Renal pelvis (tissue), 12 donors: ENCODE measurements at places on chromosomes 3 and 15.

DNA sequence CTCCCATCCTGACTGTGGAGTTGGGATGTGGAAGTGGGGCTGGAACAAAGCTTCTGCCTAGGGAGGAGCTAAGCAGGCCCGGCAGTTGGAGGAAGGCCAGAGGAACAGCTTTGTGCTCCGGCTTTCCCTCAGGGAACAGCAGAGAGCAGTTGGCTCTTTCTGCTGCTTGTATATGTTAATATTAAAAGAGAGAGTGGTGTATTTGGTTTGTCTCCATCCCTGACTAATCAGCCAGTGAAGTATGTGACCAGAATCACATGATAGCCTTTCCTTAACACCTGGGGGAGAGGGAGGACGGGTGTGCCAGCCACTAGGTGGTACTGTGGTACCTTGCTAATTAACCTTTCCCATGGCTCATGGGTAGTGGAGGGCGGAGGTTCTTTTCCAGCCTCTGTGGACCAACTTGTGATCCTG, 10.0 kb downstream of the EIF2B5 start:
- DNase-seq = peak; percentile 54

DNA sequence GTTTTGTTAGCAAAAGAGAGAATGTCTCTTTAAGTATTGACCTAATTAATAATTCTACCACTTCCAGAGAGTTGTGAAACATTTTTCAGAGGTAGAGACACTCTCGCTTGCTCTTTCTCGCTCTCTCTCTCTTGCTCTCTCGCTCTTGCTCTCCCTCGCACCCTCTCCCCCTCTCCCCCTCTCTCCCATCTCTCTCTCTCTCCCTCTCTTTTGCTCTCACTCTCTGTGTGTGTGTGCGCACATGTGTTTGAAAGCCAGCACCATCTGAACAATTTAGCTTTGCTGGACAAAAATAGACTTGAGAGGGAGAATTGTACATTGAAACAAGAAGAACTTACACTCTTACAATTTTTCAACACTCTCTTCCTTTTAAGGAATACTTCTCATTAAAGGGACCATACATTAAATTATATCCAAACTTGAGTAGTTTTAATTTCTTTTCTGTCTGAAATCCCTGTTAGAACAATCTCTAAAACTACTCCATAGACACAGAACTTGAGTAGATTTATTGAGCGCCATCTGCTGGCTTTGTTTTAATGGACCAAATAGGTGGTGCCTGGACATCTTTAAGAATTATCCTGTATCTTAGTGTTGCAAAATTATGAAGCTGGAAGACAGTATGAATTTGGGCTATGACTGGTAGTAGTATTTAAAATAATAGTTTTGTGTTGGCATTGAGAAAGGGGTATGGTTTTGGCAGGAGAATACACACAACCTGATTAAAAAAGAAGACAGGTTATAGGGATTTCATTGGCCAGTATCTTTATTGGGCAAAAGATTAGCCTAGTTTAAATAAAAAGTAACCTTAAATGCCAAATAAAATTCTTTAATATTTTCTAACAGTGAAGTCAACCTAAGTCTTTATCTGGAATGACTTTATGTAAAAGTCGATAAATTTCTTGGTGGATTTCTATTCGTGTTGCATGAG, 124.6 kb downstream of the AKAP13 start:
- no peak for DNase-seq

GRCh38 chr3:54830658-54831057, 97.2 kb downstream of the LRTM1 start:
- no peak for DNase-seq

DNA sequence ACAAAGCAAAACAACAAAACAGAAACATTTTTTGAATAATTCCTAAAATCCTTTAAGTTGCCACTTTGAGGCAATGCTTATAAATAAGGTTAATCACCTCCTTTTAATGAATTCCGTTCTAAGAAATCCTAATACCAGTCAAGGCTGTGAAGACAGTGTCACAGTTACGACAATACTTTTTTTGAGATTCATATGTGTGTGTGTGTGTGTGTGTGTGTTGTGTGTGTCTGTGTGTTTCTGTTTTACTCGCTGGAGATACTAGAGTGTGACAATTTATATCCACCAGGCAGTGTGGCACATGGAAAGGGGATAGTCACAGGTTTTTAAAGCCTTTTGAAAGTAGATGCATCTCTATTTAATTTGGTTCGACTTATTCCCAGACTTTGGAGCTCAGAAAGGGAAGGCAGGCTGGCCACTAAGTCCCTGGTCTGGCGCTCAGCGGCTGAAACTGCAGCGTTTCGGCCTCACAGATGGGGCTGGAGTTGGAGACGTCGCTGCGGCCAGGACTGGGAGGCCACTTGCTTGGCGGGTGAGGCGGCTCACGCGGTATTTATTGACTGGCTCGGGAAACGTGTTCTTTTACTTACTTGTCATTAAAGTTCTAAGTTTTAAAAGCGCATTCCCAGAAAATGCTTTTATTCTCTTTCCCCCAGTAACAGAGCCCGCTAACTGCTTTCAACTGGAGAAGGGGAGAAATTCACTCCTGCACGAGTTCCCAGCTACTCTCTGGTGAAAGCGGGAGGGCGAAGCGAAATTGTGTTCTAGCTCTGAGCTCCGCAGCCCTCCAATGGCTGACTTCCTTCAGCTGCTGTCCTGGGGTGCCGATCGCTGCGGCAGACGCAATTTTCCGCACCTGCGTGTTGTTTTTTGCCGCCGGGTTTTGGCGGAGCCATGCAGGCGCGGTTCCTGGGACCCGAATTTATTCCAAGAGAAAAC, 13.7 kb downstream of the ZIC1 start:
- no peak for DNase-seq

- DNase-seq = peak; percentile 91
Measured at GRCh38 chr15:59528961-59529402, 82.6 kb upstream of the GCNT3 start.

DNA sequence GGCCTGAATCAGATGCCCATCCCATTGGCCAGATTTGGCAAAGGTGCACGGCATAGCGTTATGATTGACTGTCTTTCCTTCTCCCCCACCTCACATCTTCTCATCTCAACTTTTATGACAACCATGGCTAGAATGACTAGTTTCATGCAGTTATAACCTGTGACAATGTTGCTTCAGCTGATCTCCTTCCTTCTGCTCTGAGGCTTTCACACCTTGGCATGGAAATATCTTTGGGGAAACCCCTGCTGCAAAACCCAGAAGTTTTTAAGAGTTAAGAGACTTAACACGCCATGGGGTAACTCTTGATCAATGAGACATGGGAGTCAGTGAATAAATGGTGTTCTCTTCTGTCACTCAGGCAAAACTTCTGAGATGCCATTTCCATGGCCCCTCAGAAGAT, 290.7 kb upstream of the MDFIC2 start:
- no peak for DNase-seq

- DNase-seq = no peak
Measured at GRCh38 chr15:60458721-60459120, 20.2 kb downstream of the ICE2 start.

DNA sequence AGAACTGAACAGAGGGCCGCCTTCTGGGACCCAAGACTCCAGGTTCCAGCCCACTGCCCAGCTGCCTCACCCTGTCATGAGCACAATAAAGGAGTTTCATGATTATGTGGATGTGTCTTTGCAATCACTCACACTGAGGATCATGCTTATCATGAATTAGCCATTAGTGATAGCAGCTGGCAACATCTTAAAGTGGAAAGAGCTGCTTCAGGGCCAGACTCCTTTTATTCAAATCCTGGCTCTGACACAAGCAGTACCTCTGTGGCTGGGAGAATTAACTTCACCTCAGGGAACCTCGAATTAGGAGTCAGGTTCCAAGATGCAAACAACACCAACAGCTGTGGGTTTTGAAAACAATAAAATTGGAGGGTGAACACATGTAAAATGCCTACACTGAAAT, 6.6 kb upstream of the SCAP start:
- no peak for DNase-seq

DNA sequence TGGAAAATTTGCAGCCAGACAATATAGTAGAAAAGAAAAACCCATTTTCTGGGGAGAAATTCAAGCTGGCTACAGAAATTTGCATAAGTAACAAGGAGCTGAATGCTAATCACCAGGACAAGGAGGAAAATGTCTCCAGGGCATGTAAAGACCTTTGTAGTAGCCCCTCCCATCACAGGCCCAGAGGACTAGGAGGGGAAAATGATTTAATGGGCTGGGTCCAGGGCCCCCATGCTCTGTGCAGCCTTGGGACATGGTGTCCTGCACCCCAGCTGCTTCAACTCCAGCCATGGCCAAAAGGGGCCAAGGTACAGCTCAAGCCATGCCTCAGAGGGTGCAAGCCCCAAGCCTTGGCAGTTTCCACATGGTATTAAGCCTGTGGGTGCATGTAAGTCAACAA, 197.6 kb upstream of the POU1F1 start:
- DNase-seq = no peak

GRCh38 chr3:63328365-63328764, 50.3 kb downstream of the SYNPR start:
- no peak for DNase-seq

DNA sequence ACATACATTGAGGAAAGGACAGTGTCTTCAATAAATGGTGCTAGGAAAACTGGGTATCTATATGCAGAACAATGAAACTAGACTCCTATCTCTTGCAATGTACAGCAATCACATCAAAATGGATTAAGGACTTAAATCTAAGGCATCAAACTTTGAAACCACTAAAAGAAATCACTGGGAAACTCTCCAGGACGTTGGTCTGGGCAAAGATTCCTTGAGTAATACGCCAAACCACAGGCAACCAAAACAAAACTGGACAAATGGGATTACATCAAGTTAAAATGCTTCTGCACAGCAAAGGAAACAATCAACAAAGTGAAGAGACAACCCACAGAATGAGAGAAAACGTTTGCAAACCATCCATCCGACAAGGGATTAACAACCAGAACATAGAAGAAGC, 14.5 kb downstream of the LAMP3 start:
- DNase-seq = no peak

DNA sequence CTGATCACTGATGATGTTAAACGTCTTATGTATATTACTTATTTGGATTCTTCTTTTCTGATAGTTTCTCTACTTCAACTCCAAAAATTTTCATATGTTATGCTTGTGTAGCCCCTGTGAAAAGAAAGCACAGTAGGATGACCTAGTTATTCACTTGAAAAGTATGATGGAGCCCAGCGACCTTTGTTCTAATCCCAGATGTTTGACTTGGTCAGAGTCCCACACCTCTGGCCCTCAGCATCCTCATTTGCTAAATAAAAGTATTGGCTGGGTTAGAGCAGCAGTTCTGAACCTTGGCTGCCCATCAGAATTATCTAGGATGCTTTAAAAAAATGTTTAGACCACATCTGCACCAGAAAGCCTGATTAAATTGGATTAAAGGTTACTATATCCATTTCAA, 173.7 kb downstream of the ATG7 start:
- DNase-seq = no peak

DNA sequence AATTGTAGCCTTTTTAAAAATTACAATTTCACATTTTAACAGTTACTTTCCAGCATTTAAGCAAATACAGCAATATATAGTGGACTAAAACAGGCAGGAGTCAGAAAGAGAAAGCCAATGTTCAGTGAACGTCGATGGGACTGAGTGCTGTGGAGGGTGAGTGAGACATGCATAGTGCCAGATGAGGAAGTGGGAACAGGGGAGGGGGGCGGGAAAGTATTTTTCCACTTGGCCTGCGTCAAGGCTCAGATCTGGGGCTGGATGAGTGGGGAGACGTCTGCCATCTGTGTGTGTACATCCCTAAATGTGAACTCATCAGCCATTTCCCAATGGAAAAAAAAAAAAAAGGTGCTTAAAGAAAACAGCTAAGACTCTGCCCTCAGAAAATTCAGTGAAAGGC, 19.2 kb upstream of the RAD18 start:
- no peak for DNase-seq

DNA sequence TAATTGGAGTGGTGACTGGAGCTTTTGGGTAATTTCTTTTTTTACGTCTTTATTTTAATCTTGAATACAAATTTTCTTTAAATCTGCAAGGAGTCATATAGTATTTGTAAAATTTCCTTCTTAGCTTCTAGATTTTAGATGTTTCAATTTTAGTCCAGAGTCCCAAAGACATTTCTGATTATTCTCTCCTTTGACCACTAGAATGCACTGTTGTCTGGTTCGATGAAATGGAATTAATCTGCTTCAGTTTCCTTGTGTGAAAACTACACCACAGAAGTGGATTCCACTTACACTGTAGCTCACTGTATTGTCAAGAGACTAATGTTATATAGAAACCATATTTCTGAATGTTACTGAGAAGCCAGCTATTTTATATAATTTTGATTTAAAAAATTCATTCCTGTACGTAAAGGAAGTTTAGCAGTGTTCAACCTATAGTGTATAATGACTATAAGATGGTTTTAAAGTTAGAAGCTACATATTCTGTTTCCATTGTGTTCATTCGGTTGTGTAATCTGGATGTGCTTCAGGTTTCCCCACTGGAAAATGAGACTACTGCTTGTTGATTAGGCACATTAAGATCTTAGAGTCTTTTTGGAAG, 6.1 kb downstream of the GRAMD1C start:
- DNase-seq = peak; percentile 29

DNA sequence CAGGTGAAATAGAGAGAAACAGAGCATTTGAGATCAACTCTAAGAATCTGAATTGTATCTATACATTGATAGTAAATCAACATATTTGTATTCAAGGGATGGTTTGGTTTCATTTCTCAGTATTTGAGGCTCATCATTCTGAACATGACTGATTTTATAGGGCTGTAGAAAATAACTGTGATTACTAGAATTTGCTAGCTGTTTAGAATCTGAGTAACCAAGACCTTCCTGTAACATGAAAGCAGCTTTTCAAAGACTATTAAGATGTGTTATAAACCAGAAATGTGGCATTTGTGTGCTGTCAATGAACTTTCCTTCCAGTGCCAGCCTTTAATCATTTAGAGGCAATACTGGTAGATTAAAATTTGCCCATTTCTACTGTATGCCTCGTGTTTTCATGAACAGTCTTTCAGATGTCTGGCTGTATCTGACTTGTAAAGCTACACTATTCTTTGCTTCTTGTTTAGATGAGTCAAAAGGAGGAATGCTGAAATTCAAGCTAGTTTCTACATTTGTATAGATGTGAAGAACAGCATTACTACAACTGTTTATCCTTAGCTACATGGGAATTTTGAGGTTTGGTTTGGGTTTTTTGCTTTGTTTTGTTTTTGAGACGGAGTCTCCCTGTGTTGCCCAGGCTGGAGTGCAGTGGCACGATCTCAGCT, 137.3 kb upstream of the BHLHE40 start:
- no peak for DNase-seq

DNA sequence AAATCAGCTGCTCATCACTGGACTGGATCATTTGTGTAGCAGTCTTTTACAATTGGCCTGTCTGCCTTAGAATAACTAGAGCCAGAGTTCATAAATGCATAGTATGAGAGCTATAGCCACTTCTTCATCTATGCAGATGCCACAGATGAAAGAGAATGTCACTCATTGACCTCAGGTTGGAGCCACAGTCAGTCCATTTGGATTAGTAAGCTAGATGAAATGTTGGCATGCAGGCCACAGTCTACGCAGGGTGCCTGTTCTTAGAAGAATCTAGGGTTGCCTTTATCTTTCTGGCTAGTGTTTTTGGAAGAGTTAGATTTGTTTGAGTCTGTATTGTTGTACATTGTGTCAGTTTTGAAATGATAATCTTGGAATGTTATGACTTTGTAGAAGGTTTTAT, 25.4 kb upstream of the EDEM1 start:
- no peak for DNase-seq

GRCh38 chr3:141250828-141251227, 19.2 kb downstream of the PXYLP1 start:
- DNase-seq = no peak

GRCh38 chr3:32198714-32199113, 39.8 kb upstream of the CMTM8 start:
- DNase-seq = no peak
